ENCODE measurements at places on chromosomes 7 and 10.

GRCh38 chr7:134527979-134528371, 608 bp downstream of the AKR1B10 start:
- no peak for DNase-seq

GRCh38 chr7:8536431-8536830, 103.0 kb downstream of the NXPH1 start:
- no peak for DNase-seq

DNA sequence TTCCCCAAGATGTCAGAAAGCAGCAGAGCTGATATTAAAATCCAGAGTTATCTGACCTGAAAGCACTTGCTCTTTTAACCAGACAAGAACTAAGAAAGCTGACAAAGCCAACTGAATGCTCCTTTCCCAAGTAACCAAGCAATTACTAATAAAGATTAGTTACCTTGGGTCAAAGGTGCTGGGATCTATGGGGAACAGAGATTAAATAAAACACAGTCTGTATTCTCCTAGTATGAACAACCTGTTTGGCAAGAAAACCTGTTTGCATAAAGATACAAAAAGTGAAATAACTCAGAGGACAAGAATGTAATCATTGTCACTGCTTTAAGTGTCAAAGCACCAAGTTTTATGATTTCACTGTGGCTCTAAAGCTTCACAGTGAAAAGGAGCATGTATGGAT, 35.7 kb downstream of the ITPRID1 start:
- DNase-seq, result no peak

- no peak for DNase-seq
These were observed 90.2 kb upstream of the CACUL1 start for GRCh38 chr10:118844731-118845521.

DNA sequence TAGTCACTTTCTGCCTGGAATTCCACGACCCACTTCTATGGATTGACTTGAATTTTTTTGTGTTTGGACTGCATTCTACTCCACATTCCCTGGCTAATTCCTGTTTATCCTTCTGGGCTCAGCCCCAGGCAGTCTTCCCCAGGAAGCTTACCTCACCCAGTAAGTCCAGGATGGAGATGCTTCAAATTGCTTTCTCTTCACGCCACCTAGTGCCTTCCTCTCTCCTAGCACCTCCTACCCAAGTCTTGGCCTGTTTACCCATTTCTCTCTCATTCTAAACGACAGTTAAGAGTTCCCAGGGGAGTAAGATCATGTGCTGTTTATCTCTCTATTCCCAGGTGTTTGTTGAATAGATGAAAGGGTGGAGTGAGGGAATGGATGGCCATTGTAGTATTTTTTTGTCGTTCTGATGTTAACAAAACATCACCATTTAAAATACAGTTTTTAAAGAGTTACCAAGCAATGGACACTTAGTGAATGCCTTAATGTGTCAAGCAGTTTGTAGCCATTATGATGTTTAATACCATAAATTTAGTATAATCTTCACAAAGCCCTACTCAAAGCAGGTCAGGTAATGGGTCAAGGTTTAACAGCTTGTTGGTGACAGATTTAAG, 45.5 kb upstream of the TARP start:
- no peak for DNase-seq

DNA sequence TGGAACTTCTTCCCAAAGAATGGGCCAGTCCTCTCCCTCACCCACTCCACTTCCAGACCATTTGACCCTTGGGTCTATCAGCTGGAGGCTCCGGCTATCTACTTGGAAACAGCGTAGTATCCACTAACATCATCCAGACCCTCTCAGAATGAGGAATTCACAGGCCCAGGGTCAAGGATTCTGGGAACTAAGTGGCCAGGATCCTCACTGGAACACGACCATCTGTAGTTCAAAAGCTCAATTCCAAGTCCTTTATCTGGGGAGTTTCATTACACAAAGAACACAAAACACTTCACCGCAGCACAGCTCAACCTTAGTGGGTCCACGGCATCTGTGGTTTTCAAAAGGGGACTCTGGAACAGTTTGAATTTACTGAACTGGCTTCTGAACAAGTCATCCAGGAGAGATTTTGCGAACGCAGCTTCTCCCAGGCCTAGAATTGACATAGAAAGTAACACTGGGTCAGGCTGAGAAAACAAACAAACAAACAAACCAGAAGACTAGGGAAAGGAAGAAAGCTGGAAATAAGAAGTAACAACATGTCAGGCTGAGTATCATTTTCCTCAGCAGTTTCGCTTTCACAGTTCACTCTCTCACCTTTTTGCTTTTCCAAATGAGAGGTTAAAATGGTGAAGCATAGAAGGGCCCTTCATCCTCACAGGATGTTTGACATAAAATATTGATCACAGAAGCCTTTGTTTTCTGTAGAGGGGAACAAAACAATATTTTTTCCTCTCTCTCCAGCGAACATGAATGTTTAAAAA, 57.6 kb upstream of the USP6NL start:
- DNase-seq, result no peak

GRCh38 chr7:127504715-127505114, 80.7 kb downstream of the GCC1 start:
- DNase-seq, result peak; percentile 38

GRCh38 chr7:151690606-151691005, 170.9 kb upstream of the RHEB start:
- DNase-seq, result no peak

- DNase-seq, result no peak
These were observed 2.3 kb upstream of the SHH start for GRCh38 chr7:155814316-155815276.

GRCh38 chr7:143227806-143228205, 6.0 kb downstream of the TAS2R40 start:
- DNase-seq, result no peak

DNA sequence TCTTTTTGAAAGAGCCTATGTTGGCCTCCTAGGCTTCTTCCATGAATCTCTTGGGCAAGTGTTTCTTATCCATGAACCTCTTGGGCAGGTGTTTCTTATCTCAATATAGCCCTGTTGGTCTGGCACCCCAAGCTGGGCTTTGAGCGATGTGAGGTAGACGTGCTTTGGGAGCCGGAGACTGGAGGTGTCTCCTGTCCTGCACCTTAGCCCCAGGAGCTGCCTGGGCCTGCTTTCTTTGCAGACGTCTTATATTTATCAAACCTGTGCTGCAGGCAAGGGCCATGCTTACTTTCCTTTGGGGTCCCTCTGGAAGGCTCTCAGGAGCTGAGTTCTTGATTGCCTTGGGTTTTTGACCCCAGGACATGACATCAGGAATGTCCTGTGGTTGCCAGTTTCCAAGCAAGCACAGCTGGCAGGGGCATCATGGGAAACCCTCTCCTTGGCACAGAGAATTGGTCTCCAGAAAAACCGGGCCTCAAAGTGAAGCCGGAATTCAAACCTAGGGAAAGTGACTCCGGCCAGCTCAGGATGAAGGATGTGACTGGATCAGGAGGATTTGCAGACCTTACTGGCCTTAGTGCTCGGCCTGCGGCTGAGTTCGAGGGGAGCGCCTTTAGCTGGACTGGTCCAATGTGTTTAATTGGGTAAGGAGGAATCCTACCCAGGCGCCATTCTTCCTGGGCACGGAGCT, 2.8 kb downstream of the JAKMIP3 start:
- no peak for DNase-seq

- DNase-seq, result no peak
These were observed 18.1 kb upstream of the ZNF273 start for GRCh38 chr7:64884913-64885370.

GRCh38 chr10:7679256-7679655, 12.5 kb upstream of the ITIH5 start:
- DNase-seq, result no peak

- DNase-seq, result no peak
These were observed 184.2 kb downstream of the ADARB2 start for GRCh38 chr10:1552881-1553670.

- DNase-seq, result no peak
These were observed 453.2 kb downstream of the TNS3 start for GRCh38 chr7:47128700-47129099.

DNA sequence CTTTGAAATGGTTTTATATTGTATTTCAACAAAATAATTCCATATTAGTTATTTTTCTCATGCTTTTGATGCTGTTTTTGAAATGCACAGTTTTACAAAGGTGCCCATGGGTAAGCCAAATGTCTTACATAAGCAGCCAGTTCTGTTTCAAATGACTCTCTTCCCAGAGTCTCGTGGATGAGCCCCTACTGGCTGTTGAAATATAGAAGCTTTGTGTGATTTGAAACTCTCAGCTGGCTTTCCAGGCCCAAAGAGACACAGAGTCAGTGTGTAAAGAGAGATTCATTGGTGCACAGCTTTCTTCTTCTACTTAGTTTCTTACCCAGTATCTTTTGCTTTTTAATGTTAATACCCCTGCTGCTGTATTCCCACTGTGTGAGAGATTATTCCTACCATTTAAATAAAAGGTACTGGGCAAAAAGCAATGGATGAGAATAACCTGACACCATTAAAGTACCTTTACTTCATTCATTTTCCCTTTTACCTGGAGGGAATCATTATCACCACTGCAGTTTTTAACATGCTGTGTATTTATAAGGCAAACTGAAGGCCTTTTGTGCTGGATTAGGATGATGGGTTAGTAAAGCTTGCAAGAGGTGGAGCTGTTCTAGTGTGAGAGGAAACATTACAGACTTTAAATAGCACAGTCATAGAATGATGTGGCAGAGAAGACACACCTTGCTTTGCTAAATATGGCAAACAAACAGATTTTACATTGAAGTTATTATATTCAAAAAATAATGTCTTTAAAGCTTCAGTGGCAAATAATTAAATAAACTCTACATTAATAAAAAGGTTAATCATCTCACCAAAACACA, 415.1 kb downstream of the THSD7A start:
- no peak for DNase-seq

DNA sequence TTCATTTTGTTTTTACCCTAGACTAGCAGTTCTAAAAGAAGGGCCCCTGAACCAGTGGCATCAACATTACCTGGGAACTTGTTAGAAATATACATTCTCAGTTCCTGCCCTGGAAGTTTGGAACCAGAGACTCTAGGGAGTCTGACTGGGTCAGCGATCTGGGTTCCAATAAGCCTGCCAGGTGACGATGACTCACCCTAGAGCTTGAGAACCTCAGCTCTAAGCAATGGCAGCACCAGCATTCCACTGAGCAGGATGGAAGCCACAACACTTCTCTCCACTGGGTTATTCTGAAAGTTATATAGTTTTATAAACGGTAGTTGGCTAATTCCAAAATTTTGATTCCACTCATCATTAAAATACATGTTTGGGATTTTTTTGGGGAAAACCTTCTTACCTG, 97.0 kb upstream of the AMPH start:
- no peak for DNase-seq

DNA sequence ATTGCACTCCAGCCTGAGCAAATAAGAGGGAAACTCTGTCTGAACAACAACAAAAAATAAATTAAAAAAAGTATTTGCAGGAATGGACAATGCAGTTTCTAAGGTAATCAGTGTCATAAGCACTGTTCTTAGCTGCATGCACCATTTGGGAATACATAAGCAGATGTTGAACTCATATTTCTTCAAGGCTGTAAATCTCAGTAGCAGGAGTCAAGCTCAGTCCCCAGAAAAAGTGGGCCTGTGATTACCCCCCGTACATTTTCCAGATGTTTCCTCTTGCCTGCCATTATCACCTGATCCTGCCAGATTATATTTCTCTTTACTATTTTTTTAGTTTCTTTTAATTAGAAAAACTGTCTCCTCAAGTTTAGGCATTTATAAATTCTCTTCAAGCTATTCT, 667.6 kb upstream of the ANKRD30A start:
- no peak for DNase-seq

GRCh38 chr10:98994030-98994429, 241.6 kb downstream of the HPSE2 start:
- DNase-seq, result no peak

DNA sequence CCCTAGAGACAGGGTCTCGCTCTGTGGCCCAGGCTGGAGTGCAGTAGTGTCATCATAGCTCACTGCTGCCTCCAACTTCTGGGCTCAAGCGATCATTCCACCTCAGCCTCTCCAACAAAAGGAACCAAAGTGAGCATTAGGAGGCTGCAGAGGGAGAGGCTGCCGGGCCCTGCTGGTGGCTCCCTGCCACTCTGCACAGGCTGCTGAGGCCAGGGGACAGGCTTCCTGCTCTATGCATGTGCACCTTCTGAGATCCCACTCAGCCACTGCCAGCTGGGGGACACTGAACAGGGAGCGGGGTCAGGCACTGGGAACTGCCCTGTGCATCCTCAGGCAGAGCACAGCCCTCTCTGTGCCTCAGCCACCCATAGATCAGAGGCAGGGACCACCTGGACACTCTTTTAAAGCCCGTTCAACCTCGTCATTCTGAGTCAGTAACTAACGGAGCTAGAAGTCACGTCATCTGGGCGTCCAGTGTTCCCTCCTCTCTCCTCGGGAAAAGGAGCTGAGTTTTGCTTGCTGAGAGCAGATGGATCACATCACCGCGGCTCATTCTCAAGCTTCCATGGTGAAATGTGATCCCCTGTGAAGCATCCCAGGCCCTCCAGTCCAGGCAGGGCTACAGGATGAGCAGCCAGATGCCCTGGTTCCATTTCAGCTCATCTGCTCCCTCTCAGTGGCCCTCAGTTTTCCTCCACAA, 109.6 kb downstream of the MYL10 start:
- no peak for DNase-seq

DNA sequence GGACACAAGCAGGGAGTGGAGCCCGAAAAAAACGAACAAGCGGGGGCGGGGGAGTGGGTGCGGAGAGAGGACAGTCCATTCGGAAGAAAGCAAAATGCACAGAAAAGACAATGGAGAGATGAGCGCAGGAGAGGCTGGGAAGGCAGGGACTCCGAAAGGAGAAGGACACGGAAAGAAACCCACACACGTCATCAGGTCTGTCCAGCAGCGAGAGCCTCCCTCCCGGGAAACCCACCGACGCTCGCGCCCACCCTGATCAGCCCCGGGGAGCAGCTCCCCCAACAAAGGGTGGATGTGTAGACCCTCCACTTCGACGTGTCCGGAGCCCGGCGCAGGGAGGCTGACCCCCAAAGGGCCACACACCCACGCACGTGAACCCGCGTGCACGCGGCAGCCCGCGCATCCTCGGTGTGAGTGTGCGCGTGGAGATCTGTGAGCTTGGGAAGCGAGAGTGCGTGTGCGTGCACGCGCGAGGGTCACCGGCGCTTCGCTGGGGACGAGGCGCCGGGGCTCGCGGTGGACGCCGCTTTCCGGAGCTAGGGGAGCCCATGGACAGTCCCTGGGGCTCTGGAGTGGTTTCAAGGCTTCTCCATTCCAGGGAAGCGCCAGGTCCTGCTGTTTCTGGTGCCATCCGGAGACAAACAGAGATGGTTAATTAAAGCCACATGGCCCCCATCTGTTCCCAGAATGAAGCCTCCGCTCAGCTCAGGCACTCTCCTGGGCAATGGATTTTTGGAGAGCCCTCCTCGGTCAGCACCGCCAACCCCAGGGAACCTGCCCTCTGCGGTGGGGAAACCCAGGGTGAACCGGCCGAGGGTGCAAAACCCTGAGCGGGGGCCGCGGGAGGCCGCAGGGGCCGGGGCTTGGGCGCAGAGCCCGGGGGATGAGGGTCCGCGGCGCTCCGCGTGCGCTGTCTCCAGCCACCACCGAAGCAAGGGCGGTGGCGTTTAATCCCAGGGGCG, 916 bp downstream of the LAMB1 start:
- no peak for DNase-seq

GRCh38 chr10:89904755-89905154, 203.4 kb downstream of the KIF20B start:
- peak; percentile 23 for DNase-seq

Measured in activated T-cell treated with anti-CD3 and anti-CD28 coated beads, Interleukin-2, amount 50 U/mL, for 48 hours (primary cell).